Fibroblast of skin of back (primary cell): ENCODE measurements at places on chromosomes 7 and 10.
A peak's percentile ranks its signal among the peaks of the same experiment; 100 is the strongest.

DNA sequence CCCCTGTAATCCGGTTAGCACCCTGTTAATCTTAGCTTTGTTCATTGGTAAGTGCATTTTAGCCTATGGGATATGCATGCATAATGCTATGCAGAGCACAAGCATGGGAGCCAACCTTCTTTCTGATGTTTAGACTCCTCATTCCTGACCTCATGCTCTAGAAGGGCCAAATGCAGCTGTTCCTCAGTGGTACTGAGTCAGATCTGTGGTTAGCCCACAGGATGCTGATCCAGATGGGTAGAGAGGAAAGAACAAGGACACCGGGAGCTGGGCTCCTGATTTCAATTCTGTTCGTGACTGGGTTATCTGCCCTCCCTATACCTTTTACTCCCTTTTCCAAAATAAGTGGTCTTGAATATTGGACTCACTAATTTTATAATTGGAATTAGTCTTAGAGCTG is 31.7 kb upstream of the C10orf90 start:
- DNase-seq: peak; percentile 20

- DNase-seq: no peak
Observed at GRCh38 chr10:64093304-64093703, 572.1 kb downstream of the REEP3 start.

- DNase-seq: no peak
Observed at GRCh38 chr7:13414661-13415107, 574.8 kb downstream of the ETV1 start.

GRCh38 chr7:155360495-155361345 is 63.0 kb downstream of the INSIG1 start:
- DNase-seq: no peak

- peak; percentile 18 for DNase-seq
Observed at GRCh38 chr7:815284-816216, 16.7 kb upstream of the SUN1 start.

- no peak for DNase-seq
Observed at GRCh38 chr7:71182438-71182935, 50.5 kb downstream of the GALNT17 start.

DNA sequence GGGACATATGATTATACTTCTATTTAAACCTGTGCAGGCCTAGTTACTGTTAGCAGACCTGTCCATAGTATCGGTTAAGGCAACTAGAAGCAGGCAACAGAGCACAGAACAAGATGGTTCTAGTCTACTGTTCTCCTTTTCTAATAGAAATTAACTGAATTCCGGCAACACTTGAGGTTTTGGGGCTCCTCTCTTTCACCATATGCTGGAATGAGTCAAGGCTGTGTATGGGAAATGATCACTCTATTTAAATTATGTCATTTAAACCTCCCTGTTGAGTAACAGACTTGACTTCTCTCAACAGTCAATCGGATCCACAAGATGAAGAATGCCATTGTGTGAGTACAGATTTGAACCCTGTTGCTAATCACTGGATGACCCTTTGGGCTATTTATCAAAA is 6.2 kb upstream of the OTUD1 start:
- no peak for DNase-seq

- DNase-seq: no peak
Observed at GRCh38 chr7:1642291-1642731, 27.8 kb upstream of the ELFN1 start.

DNA sequence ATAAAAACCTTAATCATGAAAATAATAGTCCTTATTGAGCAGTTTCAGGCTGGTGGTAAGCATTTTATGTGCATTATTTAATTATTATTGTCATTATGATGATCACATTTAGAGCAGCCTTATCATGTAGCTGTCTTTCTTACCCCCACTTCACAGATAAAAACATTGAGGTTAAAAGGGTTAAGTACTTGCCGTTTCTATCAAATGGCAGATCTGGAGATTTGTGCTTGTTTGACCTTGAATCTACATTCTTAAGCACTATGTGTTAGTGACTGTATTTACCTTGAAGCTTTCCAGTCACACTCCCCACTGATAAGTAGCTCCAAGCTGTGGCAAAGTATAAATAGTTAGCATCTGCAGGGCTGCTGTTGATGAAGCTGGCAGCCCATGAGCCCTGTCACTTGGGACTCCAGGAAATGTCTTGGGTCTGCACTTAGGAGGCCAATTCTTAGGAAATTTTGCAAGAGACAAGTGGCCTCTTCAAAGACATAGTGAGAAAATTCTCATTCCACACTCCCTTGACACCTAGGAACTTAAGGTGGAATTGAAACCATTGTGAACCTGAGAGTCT is 116.8 kb upstream of the AGR3 start:
- no peak for DNase-seq

DNA sequence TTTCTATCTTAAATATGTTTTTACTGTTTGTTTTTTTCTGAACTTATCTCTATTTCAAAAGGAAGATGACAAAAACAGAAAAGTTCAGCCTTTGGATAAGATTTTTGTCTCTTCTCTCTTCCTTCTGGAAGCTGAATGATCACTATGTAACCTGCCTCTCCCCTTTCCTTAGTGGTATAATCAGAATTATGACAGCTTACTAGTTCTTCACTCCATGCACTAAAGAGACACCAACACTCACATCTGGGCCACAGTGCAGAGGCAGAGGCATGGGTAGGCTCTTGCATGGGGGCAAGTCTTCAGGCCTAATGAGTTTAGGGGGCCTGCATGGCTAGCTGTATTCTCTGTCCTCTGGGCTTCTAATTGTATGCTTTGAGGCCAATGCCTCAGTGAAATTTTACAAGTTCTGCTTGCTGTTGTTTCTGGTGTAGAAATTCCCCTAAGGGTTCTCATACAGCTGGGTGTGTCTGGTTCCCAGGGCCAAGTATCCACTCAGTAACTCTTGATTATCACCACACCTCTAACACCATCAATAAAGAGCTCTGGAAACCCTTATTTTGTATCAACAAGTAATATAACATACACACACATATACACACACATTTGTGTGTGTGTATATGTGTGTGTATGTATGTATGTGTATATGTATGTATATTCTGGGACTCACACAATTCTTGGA is 96.8 kb upstream of the POM121L12 start:
- no peak for DNase-seq

DNA sequence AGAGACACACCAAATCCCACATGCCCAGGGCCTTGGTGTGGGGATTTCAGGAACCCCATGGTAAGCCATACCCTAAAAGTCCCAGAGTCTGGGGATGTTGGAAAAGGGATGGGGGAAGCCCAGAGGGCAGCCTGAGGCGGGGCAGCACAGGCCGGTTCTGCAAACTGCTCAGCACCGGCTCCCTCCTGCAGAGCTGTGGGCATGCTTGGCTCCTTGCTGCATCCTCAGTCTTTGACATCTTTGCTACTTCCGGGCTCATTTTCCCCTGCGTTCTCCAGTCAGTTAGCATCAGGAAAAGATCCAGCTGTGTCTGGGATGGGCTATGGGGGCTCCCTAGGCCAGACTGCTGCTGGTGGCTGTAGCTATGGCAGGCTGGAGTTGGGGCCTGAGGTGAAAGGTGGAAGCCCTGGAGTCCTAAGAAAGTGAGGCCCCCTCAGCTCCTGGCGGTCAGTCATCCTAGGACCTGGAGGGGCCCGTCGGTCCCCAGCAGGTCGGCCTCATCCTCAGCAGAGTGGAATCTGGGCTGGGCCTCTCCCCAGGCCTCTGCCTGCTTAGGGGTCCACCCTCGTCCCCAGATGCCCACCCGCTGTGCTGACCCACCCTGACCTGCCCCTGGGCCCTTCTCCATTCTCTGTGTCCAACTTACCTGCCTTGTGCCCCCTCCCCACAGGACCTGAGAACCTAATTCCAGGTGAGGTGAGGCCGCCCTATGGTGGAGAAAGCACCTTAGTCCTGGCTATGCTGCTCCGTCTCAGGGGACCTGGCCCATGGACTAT is 9.3 kb downstream of the TBATA start:
- DNase-seq: no peak

GRCh38 chr10:118669835-118670234 is 74.4 kb upstream of the PRLHR start:
- DNase-seq: no peak

DNA sequence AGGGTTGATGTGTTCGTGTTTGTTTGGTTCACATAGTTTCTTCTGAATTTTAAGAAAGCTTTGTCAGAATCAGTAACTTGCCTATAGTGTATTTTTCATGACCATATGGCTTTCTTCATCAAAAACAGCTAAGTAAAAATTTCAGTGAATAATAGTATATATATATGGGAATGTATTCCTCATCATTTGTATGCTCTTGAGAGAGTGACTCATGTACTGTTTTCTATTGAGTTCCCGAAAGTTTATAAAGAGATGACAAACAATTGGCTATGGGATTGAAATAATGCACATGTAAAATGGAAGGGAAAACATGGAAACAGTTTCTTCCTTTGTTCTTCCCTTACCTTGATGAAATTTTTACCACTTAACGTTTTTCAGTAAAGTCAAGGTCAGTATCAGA is 56.4 kb downstream of the KAT6B start:
- peak; percentile 55 for DNase-seq

DNA sequence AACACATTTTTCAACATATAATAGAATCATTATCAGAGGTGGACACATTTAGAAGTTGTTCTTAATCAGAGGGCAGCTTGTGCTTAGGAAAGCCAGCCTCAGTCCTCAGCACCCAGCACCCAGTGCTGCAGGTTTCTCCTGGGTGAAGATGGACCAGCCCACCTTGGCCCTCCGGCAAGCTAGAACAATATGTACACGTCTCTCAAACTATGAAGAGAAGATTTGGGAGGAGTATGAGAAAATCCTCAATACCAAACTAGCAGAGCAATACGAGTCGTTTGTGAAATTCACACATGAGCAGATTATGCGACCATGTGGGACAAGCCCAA is 13.5 kb upstream of the RALA start:
- no peak for DNase-seq

- DNase-seq: no peak
Observed at GRCh38 chr10:125260260-125260659, 99.9 kb upstream of the CTBP2 start.

DNA sequence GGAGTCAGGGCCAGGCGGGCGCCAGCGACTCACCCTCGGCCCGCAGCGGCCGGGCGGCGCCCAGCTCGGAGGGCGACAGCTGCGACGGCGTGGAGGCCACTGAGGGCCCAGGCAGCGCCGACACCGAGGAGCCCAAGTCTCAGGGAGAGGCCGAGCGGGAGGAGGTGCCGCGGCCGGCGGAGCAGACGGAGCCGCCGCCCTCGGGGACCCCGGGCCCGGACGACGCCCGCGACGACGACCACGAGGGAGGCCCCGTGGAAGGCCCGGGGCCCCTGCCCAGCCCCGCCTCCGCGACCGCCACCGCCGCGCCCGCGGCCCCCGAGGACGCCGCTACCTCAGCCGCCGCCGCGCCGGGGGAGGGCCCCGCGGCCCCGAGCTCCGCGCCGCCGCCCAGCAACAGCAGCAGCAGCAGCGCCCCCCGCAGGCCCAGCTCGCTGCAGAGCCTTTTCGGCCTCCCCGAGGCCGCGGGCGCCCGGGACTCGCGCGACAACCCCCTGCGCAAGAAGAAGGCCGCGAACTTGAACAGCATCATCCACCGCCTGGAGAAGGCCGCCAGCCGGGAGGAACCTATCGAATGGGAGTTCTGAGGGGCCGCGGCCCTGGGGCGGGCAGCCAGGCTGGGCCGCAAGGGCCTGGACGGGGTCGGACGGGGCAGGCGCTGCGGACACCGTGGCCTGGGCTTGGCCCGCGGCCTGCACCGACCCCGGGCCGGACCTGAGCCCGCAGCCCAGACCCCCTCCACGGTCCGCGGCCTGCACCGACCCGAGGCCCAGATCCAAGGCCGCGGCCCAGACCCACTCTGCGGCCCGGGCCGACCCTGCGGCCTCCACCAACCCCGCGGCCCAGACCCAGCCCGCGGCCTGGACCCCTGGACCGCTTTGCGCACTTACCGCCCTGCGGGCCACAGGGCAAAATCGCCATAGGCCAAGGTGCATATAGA is 37.9 kb upstream of the SH2B2 start:
- no peak for DNase-seq

DNA sequence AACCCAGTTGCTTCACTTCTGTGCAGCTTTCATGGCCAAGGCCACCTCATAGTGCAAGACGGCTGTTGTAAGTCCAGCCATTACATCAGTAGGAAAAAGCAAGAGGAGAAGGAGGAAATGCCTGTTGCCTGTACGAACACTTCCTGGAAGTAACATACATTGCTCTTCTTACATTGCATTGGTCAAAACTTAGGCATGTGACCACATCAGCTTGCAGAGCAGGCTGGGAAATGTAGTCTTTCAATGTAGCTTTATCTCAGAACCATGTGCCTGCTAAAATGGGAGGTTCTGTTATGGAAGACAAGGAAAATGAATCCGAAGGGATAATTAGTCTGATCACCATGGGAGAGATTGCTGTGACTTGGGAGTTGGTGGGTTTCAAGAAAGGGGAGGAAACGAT is 4.3 kb downstream of the SLC29A3 start:
- peak; percentile 24 for DNase-seq

DNA sequence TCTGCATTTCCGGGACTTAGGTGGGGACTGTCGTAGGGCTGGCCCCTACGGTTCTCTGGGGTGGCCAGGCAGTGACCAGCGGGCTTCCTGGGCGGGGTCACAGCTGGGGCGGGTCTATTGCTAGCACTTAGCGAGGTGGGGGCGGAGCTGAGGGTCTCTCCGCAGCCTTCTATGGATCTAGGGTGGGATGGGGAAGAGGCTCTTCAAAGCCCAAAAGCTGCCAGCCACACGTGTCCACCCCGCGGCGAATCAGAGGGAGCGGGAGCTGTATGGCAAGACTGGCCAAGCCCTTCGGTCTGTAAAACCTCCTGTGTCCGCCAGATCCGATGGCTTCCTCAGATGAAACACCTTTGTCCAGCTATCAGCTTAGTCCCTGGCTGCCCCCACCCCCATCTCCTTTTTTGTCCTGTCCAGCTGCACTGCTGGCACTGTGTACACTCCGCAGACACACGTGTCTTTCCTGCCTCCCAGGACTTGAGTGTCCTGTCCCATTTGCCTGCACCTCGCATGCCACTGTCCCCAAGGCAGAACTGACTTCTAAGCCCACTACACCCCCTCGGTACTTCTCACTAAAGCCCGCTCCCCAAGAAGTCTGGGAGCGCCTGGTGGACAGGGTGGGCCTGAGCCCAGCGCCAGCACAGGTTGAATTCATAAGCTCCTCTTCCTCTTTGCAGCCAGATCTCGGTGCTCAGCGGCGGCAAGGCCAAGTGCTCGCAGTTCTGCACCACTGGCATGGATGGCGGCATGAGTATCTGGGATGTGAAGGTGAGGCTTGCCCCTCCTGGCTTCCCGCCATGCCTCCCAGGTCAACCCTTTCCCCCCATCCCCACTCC is 14.8 kb downstream of the PDAP1 start:
- DNase-seq: no peak

DNA sequence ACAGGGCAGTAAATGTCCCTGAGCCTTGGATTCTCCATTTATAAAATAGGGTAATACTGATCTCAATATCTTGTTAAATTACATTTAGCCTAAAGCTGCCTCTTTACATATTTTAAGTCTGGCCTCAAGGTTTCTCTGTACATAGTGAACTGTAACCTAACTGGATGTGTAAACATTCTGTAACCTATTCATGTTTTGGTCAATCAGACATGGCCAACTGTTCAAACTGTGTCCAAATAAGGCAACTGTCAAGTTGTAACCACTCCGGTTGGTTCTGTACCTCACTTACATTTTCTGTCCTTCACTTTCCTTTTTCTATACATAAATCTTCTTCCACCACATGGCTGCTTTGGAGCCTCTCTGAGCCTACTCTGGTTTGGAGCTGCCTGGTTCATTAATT is 107.1 kb upstream of the ITGB1 start:
- no peak for DNase-seq
